Epithelial cell of prostate (primary cell): ENCODE measurements at places on chromosomes 1 and 21.

GRCh38 chr1:240134596-240134995, 42.9 kb downstream of the FMN2 start:
- DNase-seq = no peak

GRCh38 chr1:181185461-181185860, 97.0 kb downstream of the IER5 start:
- DNase-seq = no peak

DNA sequence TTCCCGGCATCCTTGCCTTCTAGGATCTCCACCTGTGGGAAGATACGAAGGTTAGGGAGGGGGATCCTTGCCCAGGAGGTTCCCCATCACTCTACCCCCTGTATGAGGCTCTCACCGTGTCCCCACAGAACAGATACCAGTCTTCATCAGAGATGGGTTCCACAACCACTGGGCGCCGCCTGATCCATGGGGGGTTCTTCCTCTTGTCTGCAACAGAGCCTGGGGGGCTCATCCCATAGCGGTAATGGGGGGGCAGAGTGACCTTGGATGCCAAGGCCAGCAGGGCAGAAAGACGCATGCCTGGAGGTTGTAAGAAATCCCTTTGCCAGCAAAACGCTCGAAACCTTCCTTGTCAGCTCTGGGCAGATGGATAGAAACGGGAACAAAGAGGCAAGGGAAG, 2.5 kb downstream of the MRPL24 start:
- no peak for DNase-seq

- DNase-seq = no peak
Observed at GRCh38 chr21:25911730-25912401, 177.1 kb downstream of the GABPA start.

DNA sequence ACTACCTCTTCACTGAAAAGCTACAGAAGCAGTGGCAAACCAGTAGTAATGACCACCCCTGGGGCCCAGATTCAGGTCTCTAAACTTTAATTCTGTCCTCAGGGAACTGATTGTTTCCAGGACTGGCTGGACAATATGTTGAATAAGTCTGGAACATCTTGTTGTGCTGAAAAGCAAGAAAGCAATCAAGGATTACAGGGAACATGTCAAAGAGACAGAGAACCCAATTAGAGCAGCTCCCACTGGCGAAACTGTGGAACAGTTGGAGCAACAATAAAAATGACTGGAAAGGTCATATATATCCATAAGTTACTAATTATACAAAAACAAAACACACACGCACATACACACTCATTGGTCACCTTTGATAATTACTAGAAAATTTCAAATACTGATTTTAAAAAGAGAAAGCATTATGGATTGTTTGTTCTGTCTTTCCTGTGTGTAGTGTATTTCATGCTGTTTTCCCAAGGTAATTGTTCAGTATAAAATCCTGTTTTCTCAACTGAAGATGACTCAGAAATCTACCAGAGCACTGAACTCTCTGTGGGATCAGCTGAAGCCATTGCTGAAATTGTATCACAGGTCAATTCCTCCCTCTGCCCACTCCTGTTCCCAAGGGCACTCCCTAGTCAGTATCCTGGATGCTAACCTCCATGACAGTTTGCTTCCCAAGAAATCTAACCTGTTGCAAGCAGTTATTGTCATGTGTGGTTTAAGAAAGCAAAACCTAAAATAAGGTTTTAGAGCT, 83.6 kb upstream of the RGS1 start:
- DNase-seq = no peak
